ENCODE measurements at places on chromosomes 6 and 20.

DNA sequence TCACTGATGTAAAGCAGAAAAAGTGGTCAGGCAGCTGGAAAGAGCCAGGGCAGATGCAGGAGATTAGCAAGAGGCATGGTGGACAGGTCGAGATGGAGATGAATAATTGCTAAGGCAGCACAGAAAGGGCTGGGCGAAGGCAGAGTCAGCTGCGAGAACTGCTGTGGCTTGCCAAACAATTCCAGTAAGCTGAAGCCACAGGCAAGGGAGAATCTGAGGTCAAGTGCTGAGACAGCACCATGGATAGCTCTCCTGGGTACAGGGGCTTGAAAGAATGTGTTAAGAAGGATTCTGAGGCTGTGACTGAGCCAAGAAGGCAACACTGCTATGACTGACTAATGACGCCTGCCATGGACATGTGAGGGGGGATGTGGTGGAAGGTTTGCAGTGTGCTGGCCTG lies 220.8 kb upstream of the FOXA2 start:
- no peak for DNase-seq

DNA sequence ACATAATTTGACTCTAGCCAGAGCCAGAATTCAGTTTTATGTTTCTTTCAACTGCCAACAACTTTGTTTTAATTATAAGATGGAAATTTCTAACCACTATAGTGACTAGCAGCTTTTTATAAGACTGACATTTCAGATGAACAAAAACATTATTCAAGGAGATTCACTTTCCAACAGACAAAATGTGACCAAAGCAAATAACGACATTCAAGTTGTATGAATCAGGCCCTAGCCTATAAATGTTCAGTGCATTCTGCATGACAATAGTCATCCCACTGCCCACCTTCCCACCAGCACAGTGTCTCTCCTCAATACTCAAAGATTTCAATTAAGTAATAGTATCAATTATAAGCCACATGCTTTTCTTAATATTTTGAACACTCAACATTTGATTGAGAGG lies 200.7 kb downstream of the KHDC1L start:
- no peak for DNase-seq

GRCh38 chr6:19879663-19880062 lies 42.5 kb downstream of the ID4 start:
- DNase-seq: no peak

GRCh38 chr20:63627751-63628245 lies 897 bp upstream of the GMEB2 start:
- no peak for DNase-seq

DNA sequence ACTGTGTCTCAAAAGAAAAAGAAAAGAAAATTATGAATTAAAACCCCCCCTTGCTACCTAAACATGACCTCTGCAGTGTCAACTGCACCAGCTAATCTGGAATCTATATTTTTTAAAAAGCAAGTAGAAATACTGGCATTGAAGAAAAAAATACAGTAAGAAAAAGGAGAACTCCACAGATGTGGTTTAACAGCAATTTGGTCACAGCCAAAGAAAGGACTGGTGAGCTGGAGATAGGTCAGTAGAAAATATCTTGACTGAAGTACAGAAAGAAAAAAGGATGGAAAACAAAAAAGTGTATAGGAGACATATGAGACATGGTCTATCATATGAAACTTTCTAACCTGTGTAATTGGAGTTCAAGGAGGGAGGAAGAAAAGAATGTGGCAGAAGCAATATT lies 44.1 kb upstream of the ERVFRD-1 start:
- DNase-seq: no peak

DNA sequence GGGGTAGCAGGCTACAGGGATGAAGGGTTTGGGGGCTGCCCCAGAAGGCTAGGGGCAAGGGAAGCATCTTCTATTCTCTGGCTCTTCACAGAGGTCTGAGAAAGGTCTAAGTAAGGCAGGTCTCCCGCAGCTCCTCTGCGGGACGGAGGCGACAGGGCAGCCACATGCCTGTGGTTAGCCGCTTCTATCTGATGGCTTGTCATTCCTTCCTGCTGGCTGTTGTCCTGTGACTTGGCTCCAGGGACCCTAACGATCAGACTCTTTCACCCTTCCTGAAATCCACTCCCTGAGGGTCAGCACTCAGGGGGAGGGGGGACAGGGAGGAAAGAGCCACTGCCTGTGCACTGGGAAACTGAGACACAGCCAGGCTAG lies 673 bp downstream of the CST7 start:
- DNase-seq: no peak

GRCh38 chr6:155915651-155916050 lies 460.0 kb upstream of the NOX3 start:
- no peak for DNase-seq

DNA sequence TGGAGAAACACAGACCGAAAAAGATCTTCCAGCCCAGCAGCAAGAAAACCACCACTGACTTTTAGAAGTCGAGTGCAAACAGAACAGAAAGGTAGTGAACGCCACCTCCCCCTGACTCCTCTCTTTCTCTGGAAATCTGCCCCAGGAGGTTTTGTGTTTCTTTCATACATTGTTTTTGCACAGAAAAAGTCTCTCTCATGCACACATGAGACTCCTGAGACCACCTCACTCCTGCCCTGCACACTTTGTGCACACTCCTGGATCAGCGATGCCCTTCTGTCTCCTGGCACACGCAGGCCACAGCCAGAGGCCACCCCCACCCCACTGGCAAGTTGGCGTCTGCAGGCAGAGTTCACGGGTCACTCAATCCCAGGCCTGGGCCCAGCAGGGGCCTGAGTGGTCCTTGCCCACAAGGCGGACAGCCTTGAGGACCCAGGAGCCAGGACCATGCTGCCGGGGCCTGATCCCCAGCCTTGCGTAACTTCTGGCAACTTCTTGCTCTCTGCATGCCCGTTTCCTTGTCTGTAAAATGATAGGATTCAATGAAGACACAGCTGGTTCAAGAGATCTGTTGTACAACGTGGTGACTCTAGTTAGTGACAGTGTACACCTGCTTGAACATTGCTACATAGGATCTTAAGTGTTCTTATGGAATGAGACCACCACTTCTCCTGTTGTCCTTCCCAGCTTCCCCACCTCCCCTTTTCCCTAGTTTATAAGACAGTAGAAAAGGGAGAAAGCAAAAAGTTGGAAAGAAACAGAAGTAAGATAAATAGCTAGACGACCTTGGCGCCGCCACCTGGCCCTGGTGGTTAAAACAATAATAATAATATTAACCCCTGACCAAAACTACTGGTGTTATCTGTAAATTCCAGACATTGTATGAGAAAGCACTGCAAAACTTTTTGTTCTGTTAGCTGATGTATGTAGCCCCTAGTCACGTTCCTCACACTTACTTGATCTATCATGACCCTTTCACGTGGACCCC lies 30.2 kb upstream of the CST7 start:
- no peak for DNase-seq

DNA sequence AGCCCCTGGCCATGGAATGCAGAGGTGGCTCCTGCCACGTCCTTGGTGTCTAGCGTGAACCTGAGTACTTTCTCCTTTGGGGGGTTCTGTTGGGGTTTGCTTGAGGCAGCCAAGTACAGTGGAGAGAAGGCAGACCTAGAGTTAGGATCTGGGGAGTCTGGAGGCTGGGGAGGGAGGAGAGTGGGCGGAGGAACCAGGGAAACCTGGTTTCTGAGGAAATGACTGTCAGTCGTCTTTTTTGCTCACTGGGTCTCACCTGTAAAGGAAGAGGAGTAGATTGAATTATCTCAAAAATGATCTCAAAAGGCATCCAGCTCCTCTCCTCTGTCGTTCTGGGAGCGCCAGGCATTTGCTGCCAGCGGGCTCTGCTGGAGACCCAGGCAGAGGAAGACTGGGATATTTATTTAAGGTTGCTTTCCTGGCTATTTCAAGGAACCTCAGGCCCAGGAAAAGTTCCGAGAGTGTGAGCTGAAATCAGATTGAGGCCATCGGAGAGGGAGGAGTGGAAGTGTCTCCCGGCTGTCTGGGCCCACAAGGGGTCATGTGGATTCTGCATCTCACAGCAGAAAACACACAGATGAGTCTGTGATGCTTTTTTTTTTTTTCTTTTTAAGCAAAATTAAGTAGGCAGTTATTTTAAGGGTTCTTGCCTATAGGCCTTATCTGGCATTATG lies 16.1 kb downstream of the EPB41L1 start:
- no peak for DNase-seq

DNA sequence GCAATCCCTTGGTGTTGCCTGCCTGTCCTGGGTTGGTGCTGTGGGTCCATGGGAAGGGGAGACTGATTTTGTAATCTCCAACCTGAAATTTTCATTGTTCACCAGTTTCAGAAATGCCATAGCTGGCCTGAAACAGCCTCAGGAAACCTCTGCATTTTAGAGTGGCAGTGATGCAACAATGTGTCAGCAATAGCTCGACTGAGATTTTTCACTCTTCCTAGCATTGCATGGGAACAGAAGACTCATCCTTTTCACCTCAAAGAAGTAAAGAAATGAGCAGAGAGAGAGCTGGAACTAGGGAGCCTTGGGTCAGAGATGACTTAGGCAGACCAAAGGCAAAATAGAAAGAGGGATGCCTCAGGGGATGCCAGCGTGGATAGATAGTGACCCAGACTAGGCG lies 23.7 kb upstream of the TMEM14A start:
- no peak for DNase-seq

DNA sequence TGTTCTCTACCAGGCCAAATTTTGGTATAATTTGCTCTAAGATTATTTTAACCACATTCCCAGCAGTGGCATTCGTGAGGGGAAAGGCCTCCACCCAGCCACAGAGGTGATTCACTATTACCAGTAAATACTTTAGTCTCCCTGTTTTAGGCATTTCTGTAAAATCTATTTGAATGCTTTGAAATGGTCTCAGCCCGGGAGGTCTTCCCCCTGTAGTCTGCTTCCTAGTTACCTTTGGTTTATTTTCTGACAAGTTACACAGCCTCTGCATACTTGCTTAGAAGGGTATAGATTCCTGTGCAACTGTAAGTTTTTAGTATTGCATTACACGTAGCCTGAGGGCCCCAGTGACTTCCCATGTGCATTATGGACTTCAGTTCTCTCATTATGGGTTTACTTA lies 248.7 kb downstream of the C6orf118 start:
- no peak for DNase-seq

GRCh38 chr6:15129887-15130286 lies 116.0 kb upstream of the JARID2 start:
- no peak for DNase-seq

- DNase-seq: peak; percentile 37
Observed at GRCh38 chr6:5302995-5303622, 41.8 kb downstream of the FARS2 start.

DNA sequence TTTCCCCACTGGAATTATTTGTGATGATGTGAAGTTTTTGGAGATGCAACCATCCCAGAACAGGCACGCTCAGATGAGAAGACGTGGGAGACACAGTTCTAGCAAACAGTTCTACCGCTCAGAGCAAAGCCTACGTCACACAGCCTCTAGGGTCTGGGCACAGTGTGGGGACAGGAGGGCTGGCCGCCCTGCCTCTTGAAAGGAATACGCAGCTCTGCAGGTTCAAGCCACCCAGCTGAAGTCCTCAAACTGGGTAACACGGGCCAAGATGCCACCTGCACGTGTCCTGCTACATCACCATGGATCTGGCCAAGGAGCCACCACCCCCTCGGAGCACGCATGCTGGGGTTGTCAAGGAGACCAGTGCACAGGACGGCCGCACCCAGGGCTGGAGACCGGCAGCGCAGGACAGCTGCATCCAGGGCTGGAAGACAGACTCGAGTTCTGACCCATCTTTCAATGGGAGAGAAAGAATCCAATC lies 75.0 kb downstream of the NOL4L start:
- no peak for DNase-seq

DNA sequence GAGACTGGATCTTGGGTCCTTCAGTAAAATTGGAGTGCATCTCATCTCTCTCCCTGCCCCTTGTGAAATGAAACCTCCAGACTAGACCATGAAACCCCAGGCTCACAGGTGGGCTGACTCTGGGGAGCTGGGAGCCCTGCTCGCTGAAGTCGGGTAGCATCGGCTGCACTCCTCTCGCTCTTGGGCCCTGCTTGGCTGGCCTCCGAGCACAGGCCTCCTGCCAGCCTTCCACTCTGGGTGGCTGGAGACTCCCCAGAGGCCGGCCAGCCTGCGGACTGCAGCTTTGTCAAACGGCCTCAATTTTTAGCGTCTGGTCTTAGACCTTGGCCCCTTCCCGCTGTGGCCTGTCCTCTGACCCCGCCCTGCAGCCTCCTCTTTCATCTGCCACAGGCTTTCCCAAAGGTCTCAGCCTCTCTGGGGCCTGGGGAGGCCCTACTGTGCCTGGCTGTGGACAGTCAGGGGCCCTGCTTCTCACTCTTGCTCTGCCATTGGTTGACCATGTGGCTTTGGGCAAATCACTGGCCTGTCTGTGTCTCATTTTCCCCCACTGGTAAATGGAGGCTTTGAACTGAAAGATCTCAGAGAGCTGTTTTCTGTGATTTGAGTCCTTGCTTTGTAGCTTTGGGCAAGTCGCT lies 45.1 kb downstream of the SRC start:
- DNase-seq: no peak

Data from central memory CD8-positive, alpha-beta T cell (primary cell).